ENCODE measurements at places on chromosomes 5 and 9.
A peak's percentile ranks its signal among the peaks of the same experiment; 100 is the strongest.

- no peak overlapping the region for H3K27ac ChIP-seq
- peaks cover 6% of the 10 kb centered on the region for H3K27me3 ChIP-seq
- peak; percentile 11 for DNase-seq
- H3K4me1 ChIP-seq, result peaks cover 27% of the 10 kb centered on the region
- H3K36me3 ChIP-seq, result peaks cover 12% of the 10 kb centered on the region
- no peak overlapping the region for H3K4me3 ChIP-seq
These were observed 448.4 kb upstream of the TLE4 start for GRCh38 chr9:79123415-79123814.

DNA sequence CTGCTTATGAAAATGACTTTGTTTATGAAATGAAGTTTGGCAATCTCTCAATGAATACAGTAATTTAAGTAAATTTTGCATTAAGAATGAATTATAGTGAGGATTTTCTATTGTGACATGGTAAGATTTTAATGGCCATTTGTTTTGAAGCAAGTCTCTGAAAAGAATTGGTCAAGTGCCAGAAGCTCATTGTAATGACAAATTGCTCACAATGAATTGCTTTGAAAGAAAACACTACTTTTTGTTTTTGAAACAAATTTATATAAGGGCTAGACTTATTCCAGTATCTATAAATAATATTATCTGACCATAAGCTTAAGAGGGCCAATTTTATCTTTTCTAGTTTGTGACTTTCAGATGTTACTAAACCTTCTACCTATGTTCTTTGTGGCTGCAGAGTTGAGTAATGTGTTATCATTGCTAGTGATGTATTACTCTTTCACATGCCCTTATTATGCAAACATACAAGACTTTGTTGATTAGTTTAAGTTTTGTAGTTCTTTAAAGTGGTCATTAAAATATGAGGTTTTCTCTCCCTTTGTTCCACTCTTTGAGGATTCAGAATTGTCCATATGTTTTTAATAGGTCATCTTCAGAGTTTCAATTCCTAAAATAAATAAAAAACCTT is 93.0 kb upstream of the ZNF608 start:
- no peaks in the 10 kb centered on the region for H3K36me3 ChIP-seq
- peaks cover 3% of the 10 kb centered on the region for H3K27me3 ChIP-seq
- no peak for DNase-seq
- no peak overlapping the region for H3K27ac ChIP-seq
- H3K4me1 ChIP-seq, result no peaks in the 10 kb centered on the region
- no peak overlapping the region for H3K4me3 ChIP-seq

DNA sequence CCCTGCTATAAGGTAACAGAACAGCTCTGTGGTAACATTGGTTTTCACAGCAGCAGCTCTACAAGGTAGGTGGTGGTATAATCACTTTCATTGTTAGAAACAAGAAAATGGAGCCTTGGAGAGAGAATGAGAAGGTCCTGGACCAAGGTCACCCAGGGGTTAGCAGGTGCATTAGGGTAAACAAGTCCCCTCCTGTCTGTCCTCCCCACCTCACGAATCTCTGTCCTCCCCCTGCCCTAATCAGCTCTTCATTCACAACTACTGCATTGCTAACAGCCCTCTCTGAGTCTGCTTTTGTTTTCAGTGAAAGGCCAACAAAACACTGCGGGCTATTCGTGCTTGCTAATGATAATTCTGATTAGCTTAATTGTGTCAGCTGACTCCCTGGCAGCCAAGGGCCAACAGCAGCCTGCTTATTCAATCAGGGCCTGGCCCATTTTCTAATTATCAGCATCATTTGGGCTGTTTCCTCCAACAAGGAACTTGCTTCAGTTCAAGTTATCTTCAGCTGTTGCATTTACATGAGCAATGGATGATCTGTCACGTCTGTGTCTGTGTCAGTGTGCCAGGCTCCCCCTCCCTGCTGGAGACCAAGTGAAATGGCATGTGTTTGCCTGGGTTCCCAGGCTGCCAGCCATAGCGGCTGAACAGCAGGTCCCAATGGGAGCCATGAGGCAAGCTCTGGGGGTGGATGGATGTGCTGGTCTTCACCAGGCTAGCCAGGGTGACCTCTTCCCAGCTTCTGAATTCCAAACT is 56.7 kb upstream of the EQTN start:
- no peaks in the 10 kb centered on the region for H3K36me3 ChIP-seq
- H3K27me3 ChIP-seq, result no peaks in the 10 kb centered on the region
- H3K4me3 ChIP-seq, result no peak overlapping the region
- DNase-seq, result no peak
- no peaks in the 10 kb centered on the region for H3K4me1 ChIP-seq

DNA sequence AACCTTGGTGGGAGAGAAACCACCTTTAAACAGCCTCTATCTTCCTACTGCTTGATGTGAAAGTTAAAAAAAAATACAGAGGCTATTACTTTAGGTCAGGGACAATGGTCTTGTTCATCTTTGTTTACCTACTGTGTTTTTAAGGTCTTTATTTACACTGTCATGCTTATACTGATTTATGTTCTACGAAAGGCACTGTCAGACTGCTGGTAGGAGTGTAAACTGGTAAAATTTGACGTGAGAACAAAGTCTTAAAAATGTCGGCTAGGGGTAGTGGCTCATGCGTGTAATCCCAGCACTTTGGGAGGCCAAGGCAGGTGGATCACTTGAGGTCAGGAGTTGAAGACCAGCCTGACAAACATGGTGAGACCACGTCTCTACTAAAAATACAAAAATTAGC is 42.1 kb upstream of the ELOVL7 start:
- H3K27ac ChIP-seq, result no peak overlapping the region
- DNase-seq, result no peak
- no peak overlapping the region for H3K4me3 ChIP-seq
- H3K27me3 ChIP-seq, result no peaks in the 10 kb centered on the region
- H3K4me1 ChIP-seq, result no peaks in the 10 kb centered on the region

DNA sequence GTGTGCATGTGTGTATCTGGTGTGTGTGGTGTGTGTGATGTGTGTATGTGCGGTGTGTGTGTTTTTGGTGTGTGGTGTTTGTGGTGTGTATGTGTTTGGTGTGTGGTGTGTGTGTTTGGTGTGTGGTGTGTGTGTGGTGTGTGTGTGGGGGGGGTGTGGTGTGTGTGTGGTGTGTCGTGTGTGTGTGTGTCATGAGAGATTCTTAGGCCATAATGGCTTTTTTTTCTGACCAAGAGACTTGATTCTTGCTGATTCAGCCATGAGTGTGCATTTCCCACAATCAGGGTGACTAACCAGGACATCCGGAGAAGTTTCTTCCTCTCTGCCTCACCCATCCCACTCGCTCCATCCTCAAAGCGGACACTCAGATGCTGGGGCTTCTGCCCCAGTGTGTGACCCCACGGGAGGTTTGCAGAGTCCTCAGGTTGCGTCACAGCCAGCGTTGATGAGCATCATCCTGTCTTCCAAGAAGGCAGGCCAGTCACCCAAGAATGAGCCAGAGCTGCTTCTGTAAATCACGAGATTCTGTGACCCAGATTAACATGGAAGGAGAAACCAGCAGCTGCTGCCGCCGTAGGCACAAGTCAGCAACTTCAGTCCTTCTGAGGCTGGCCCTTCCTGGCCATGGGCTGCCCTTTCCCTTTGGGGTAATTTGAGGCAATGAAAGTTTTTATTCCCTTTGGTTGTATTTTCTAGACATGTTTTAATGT is 12.5 kb upstream of the CTSL start:
- H3K27me3 ChIP-seq, result peaks cover 3% of the 10 kb centered on the region
- H3K4me1 ChIP-seq, result peaks cover 52% of the 10 kb centered on the region
- peak; percentile 99 for DNase-seq
- H3K27ac ChIP-seq, result peak overlapping the region; percentile 94
- no peaks in the 10 kb centered on the region for H3K36me3 ChIP-seq

- H3K4me1 ChIP-seq, result peaks cover 44% of the 10 kb centered on the region
- H3K4me3 ChIP-seq, result no peak overlapping the region
- H3K27ac ChIP-seq, result 0 out of 2 replicates have a peak overlapping the region, but pooled peaks have one; percentile 39
- no peaks in the 10 kb centered on the region for H3K27me3 ChIP-seq
- no peaks in the 10 kb centered on the region for H3K36me3 ChIP-seq
These were observed 24.6 kb upstream of the GLIS3 start for GRCh38 chr9:4324513-4324912.

GRCh38 chr5:57407391-57407790 is 75.2 kb downstream of the ACTBL2 start:
- H3K36me3 ChIP-seq, result no peaks in the 10 kb centered on the region
- H3K27ac ChIP-seq, result no peak overlapping the region
- H3K4me1 ChIP-seq, result no peaks in the 10 kb centered on the region
- no peaks in the 10 kb centered on the region for H3K27me3 ChIP-seq
- DNase-seq, result no peak

- H3K27me3 ChIP-seq, result no peaks in the 10 kb centered on the region
- peak overlapping the region; percentile 99 for H3K27ac ChIP-seq
These were observed 107.6 kb upstream of the CPEB4 start for GRCh38 chr5:173780235-173781234.

GRCh38 chr5:164688437-164688836 is 1183.0 kb downstream of the MAT2B start:
- no peaks in the 10 kb centered on the region for H3K27me3 ChIP-seq
- no peak overlapping the region for H3K4me3 ChIP-seq
- DNase-seq, result no peak
- peaks cover 4% of the 10 kb centered on the region for H3K36me3 ChIP-seq
- no peaks in the 10 kb centered on the region for H3K4me1 ChIP-seq
